ENCODE measurements at places on chromosomes 7 and 10.
A peak's percentile ranks its signal among the peaks of the same experiment; 100 is the strongest.

DNA sequence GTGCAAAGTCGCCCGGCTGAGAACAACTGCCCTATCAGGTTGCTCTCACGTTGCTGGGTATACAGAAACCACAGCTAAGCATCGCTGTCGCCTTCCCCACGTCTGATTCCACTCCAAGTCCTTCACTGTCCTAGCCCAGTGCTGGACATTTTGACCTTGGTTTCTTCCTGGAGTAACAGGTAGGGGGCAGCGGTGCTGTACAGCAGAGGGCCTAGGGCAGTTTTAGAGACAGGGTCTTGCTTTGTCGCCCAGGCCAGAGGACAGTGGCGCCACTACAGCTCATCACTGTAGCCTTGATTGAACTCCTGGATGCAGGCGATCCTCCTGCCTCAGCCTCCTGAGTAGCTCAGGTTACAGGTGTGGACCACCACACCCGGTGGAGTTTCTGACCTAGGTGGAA, 2.6 kb downstream of the CLDN15 start:
- DNase-seq = no peak

- DNase-seq = no peak
Observed at GRCh38 chr10:131424053-131424452, 112.5 kb upstream of the TCERG1L start.

DNA sequence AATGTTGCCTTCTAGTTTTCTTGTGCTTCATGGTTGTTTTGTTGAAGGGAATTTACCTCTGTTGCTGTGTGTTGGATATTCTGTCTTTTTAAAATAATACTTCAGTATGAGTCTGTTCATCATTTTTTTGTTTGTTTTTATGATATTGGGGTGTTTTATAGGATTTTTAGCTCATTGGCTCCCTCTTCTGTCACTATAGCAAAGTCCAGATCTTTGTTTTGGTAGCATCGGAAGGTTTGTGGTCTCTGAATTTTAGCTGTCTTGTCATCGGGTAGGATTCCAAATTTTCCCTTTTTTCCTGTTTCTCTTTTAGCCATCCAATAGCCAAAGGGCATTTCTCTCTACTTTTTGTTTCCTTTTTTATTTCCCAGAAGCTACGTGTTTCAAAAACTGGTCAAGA, 91.4 kb downstream of the EXOC4 start:
- DNase-seq = no peak

GRCh38 chr7:32494946-32495297, 367 bp upstream of the AVL9 start:
- DNase-seq = no peak

DNA sequence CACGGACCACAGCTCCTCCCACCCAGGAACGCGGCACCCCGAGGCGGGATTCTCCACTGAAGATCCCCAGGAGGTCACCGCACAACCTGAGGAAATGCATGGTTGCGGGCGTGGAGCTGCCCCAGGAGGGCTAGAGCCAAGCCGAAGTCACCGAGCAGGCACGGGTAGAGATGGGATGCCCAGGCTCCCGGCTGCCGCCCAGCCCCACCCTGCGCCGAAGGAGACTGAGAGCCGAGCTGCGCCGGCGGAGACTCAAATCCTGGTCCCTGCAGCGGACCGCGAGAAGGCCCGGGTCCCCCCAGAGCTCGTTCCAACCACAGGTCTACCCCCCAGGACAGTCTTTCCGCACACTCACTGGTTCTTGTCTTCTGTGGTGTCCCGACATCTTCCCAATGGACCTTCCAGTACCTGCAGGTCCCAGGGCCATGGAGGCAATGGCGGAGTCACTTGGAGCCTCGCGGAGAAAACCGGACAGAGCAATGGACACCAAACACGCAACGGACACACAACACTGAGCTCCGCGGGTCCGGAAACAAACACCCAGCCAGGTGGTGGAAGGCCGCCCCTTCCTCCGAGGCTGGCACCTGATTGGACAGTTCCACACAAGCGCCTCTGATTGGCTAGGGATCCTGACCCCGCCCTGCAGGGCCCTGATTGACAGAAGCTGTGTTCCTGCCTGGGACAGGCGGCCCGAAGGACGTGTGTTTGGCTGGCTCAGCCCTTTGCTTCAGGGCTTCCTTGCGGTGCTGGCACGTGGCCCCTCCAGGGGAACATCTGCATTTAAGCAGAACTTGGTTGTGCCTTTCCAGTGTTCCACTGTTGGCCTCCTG, 331.9 kb upstream of the NUPR2 start:
- DNase-seq = no peak

DNA sequence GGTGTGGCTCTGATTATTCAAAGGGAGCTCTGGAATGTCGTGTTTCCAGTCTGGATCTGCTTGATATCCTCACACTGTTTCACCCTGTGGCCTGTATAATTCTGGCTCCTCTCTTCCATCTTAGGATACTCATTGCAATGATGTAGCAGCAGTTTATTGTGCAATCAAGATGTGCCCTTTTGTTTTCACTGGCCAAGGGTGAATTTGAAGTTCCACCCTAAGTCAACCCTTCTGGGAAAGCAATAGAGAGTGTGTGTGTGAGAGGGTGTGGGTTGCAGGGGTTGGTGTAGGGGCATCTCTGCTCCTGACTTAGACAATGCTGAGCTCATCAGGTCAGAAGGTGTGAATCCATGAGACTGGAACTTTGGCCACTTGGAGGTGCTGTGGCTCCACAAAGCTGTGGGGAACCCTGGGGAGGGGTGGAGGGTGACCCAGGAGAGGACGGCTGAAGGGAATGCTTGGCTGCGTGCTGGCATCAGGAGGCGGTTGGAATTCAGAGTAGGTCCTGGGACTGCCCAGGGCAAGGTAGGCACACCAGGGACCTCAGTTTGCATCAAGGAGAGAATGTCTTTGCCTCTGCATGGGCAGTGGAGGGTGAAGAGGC, 118.0 kb upstream of the PRSS58 start:
- no peak for DNase-seq

DNA sequence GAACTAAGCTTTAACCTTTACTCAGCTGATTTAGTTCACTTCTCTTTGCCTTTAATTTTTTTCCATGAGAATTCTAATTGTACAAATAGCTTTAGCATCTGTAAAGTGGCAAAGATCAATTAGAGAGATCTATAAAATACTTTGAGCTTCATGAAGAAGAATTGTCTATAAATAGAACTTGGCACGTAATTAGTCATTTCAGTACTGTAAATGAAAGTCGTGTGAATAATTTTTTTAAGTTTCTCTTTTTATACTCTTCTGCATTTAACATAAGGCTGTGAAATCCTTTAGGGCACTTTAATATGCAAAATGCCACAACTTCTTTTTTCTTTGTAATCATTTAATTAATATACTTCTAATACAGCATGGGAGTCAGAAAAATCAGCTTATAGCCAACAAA, 177.8 kb downstream of the CSTF2T start:
- DNase-seq = no peak

- DNase-seq = no peak
Observed at GRCh38 chr10:72819053-72819452, 74.5 kb upstream of the OIT3 start.

GRCh38 chr7:51009716-51010496, 227.2 kb upstream of the GRB10 start:
- DNase-seq = no peak

DNA sequence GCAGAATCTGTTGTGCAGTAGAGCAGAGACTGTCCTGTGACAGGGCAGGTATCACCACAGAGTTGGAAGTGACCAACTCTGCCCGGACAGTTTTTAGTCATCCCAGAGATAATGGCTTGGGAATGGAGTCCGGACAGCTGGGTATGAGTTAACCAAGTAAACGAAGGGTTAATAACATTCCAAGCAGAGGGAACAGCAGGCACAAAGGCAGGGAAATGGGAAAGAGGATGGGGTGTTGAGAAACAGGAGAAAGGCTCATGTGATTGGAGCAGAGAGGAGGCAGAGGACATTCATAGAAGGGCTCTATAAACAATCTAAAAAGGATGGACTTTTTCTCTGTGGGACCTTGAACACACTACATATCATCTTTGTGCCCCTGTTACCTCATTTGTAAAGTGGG, 132.2 kb upstream of the YAE1 start:
- no peak for DNase-seq

DNA sequence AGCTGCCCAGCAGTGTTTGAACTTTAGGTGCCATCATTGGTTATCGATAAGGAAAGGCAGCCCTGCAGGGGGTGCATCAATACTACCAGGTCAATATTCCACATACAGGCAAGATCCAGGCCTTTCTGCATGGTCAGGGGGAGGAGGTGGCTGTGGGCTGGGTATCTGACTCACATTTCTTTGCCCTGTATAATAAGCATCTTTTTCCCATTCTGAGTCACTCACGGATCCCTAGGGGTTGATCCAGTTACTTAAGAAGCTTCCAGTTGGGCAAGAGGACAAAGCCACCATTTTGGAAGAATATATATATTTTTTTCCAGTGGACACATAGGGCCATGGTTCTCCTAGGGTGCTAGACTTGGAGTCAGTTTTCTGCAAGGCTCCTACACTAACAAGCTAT, 114.2 kb upstream of the HABP2 start:
- peak; percentile 30 for DNase-seq

- no peak for DNase-seq
Observed at GRCh38 chr7:142603870-142604448, 145.3 kb upstream of the PRSS1 start.

DNA sequence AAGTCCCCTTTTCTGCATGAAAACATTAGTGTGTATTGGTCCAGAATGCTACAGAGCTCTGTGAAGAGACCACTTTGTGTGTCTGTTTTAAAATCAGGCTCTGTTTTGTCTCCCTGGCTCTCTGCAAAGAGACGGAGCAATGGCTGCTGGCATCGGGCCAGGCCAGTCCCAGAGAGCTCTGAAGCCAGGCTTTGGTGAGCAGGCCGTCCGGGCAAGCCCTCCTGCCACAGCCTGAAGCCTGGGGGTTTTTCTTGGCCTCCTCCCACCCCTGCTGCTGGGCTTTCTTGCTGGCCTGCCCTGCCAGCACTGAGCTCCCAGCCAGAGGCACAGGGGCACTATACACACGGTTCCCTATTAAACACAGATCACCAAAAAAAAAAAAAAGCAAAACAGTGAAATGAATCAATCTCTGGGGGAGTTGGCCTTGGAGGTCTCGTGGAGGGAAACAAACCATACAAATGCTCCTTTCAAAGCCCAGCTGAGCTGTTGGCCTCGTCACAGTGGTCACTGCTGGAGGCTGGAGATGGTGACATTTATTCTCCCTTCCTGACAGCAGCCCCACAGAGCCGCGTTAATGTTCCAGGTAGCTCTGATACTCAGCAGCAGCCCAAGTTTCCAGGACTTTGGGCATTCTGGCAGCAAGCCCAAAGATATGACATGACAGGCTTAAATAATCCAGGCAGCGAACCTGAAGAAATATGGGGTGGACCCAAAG, 237.2 kb downstream of the TCF7L2 start:
- no peak for DNase-seq

DNA sequence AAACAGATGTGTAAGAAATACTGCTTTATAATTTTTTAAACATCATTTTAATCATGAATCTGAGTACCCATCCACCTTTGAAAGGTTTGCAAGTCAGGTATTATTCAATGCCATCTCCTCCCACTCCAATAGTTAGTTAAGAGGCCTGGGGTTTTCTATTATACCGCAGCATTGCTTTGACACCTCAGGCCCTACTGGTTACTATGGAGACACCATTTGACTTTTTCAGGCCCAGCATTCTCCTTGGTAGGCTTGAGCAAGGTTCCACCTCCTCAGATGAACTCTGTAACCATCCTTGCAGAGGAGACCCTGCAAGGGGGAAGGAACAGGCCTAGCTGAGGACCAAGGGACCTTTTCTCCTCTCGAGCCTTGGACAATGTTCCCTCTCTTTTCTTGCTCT, 326.9 kb upstream of the NPSR1 start:
- no peak for DNase-seq

DNA sequence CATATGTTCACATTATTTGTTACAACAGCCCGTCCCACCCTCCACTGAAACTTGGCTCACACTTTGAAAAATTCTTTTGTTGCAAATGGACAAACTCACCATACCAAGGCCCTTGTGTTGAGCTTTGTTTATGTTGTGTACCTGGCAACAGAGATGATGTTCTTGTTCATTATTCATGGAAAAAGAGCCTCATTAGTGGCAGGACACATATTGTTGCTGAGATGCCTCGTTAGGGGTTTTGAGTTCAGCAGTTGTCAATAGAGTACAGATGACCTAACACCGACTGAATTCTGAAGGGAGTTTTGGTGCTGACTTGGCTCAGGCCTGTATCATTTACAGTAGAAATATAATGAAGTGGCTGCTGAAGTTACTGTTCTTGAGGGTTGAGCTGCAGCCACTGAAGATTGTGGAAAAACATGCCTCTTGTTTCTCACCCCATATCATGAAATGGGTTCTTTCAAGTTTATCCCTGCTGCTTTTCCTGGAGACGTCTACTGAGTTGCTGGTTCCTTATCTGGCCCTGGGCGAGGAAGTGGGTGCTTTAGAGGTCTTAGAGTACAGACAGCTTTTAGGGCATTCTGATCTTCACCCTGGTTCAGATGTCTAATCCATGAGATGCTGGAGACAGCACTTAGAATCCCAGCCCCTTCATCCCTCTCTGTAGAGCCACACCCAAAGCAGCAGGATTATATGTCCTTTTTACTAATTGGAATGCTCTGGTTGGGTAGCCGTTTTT, 149.7 kb downstream of the WNT2 start:
- DNase-seq = no peak

DNA sequence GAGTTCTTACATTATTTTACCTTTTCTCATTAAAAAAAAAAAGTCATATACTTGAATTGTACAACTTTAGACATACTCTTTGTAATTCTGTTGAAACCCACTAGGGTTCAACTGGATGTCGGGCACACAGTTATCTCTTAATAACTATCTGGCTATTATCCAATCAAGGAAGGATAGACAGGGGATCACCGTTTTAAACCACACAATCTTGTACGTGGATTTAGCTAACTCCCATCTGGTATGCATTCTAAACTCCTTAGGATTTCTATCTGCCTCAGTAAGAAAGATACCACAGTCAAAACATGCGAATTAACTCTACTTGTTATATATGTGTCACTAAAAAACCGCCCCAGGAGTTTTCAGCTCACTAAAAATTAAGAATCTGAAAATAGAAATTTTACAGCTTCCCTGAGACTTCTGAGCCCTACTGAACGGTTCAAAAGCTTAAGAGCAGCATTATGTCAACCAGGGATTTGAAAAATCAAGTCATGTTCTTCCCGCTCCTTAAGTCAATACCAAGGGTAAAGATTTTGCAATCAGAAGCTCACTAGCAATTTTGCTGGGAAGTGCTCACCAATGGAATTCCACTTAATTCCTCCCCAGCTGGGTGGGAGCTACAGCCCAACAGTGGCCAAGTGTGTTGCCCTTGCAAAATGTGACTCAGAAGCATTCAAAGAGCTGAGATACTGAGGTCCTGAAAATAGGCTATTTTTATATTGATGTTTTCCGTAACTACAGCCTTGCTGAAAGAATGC, 267.0 kb downstream of the FRMD4A start:
- no peak for DNase-seq

GRCh38 chr10:119478811-119479341, 63.6 kb downstream of the RGS10 start:
- no peak for DNase-seq

DNA sequence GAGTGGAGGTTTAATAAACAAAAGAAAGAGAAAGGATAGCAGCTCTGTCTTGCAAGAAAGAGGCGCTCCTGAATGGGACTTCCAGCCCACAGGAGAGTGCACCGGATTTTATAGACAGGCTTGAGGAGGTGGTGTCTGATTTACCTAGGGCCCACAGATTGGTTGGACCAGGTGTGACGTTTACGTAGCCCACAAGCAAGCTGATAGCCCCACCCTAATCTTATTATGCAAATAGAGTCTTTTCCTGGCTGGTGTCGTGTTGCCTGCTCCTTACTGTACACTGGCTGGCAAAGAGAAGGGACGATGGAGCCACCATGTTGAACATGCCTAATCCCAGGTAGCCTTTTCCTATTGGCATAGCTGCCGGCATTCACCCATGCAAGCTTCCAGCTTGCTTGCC, 319.7 kb upstream of the POM121L12 start:
- DNase-seq = no peak
